ENCODE measurements at places on chromosomes 11 and 22.

DNA sequence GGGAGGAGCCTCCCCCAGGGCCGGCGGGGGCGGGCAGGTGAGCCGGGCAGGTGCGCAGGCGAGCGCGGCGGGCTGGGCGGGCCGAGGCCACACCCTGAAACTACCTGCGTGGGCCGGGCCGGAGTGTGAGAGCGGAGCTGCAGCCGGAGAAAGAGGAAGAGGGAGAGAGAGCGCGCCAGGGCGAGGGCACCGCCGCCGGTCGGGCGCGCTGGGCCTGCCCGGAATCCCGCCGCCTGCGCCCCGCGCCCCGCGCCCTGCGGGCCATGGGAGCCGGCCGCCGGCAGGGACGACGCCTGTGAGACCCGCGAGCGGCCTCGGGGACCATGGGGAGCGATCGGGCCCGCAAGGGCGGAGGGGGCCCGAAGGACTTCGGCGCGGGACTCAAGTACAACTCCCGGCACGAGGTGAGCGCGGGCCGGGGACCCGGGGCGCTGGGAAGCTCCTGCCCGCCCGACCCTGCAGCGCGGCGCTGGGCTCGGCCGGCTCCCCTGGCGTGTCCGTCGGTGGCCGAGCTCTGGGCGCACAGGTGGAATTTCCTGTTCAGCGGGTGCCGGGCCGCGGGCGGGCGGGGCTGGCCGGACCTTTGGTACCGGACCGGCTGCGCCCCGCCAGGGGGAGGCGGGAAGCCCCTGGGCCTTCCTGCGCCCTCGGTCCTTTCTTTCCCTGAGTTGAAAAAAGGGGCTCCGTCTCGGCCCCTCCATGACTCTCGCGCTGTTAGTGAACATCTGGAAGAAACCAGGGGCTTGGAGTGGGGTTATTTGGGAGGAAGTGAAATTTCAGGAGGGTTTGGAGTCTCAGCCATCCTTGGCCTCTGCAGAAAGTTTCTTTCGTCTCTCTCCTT, at the start of gene ST14:
Gene ST14 (plus strand): TSS at position 126 of the 841 bp plus-strand sequence. CDS start 198 bp downstream, at position 324.
- DNase-seq: peak; percentile 54

- DNase-seq: no peak
Observed at GRCh38 chr11:13760115-13760514, 91.6 kb downstream of the FAR1 start.

DNA sequence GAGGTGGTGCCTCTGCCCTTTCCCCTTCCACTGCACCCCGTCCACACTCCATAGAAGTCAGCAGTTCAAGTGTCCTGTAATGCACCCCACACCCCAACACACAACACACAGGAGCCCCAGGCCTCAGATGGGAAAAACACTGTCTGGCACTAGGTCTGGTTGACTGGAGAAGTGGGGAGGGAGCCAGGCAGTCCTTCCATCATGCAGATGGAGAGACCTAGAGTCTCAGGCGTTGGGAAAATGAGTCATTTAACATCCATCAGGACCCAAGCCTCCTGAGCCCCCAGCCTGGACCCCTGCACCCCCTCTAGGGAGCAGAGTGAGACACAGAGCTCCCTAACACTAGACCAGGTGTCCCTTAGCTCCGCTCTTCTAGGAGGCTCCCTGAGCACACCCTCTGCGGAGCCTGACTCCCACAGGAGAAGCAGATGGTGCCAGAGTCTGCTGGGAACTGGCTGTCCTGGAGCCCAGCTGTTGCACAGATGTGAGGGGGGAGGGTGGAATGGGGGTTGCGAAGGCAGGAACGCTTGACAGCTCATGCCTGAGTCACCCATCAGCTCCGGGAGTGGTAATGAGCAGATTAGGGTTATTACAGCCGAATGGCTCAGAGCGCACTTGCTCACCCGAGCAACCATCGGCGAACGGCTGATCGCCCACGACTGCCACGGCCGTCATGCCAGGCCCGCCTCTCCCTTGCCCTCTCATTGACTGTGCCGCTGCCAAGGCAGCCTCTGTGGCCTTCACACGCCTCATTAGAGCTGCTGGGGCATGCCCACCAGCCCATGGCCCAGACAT, 22.1 kb upstream of the SYT7 start:
- no peak for DNase-seq

GRCh38 chr11:986270-986951, 50.1 kb downstream of the MUC6 start:
- DNase-seq: no peak

DNA sequence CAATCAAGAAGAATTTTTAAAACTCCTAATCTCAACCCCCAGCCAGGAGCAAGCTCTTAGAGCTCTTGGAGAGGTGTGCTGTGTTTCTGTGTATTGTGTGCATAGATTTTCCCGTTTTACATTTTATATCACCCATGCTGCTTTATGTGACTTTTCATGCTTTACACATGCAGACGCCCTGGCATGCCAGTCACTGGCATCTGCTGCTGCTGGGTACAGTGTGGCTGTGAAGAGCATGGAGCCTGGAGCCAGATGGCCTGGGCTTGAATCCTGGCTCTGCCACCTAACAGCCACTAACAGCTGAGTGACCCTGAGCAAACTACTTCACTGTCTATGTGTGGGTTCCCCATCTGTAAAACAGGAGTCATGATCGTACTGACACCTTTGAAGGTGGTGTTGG, 23.1 kb downstream of the POLR3H start:
- no peak for DNase-seq

GRCh38 chr22:27108425-27109114, 451.2 kb downstream of the MIAT start:
- no peak for DNase-seq

DNA sequence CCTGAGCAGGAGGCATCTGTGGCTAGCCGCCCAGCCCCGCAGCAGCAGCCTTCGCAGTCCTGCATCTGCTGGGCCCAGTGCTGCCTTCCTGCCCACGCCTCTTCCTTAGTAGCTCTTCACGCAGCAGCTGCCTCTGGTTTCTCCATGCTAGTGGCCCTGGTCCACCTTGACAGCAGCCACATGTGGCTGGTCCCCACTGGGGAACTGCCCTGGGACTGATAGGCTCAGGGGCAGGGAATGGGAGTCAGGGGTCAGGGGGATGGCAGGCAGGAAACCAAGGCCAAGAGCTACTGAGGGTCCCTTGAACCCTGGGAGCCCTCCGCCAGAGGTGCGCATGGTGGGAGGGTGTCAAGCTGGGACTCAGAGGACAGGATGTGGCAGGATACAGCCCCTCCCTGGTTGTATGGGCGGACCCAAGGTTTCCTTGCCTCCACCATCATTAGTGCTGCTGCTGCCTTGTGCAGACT, 99.4 kb upstream of the PITPNB start:
- no peak for DNase-seq

- no peak for DNase-seq
Observed at GRCh38 chr11:130581646-130582045, 133.2 kb downstream of the ADAMTS15 start.

GRCh38 chr11:30855383-30856006, 269.3 kb upstream of the MPPED2 start:
- peak; percentile 7 for DNase-seq

DNA sequence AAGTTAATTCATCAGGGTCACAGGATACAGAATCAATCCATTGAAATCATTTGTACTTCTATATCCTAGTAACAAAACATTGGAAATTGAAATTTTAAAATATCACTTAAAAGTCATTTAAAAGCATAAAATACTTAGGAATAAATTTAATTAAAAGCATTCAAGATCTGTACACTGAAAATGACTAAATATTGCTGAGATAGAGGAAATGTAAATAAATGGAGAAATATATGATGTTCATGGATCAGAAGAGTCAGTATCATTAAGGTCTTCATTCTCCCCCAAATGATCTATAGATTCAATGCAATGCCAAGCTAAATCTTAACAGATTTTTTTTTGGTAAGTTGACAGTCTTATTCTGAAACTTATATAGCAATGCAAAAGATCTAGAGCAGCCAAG, 49.8 kb downstream of the RRP8 start:
- no peak for DNase-seq

GRCh38 chr11:20046416-20046815, 113.9 kb downstream of the DBX1 start:
- DNase-seq: no peak

GRCh38 chr11:65428578-65429067, 6.0 kb downstream of the NEAT1 start:
- DNase-seq: no peak

- no peak for DNase-seq
Observed at GRCh38 chr22:36145881-36146280, 14.7 kb downstream of the APOL3 start.

Data from NAMALWA (cell line).